Thoracic aorta (tissue), 2 donors: ENCODE measurements at places on chromosomes 3 and 15.

DNA sequence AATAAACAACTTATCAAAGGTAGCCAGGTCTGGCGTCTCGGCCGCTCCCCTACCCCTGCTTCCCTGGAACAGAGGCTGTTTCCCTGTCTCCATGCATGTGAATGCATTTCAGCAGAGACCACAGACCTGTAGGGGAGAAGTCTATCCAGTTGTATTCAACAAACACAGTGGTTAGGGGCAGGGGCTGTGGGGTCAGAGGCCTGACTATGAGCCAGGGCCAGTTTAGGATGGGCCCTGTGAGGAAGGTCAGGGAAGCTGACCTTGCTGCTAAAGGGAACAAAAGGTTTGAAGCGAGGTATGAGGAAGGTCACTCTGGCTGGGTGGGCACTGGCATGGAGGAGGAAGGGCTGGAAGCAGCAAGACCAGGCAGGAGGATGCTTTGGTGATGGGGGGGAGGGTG lies 184.6 kb downstream of the XXYLT1 start:
- no peak for DNase-seq

- no peak for DNase-seq
Observed at GRCh38 chr3:32153414-32154204, 47.2 kb downstream of the GPD1L start.

DNA sequence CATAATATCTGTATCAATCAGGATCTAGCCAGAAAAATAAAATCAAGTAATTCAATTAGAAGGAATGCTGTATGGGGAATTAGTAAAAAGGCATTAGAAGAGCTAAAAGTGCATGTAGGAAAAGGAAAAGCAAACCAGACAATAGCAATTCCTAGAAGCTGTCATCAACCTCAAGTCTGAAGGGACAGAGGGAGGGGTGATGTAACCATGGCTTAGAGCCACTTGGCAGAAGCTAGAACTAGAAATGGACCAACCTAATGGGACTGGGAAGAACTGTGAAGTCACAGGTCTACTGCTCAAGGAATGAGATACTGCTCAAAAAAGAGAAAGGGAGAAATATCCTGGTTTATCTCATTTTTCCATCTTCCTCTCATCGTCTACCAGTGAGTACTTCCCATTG lies 590.7 kb upstream of the SGO1 start:
- DNase-seq: no peak

GRCh38 chr3:184796551-184796950 lies 15.4 kb upstream of the VPS8 start:
- DNase-seq: no peak

DNA sequence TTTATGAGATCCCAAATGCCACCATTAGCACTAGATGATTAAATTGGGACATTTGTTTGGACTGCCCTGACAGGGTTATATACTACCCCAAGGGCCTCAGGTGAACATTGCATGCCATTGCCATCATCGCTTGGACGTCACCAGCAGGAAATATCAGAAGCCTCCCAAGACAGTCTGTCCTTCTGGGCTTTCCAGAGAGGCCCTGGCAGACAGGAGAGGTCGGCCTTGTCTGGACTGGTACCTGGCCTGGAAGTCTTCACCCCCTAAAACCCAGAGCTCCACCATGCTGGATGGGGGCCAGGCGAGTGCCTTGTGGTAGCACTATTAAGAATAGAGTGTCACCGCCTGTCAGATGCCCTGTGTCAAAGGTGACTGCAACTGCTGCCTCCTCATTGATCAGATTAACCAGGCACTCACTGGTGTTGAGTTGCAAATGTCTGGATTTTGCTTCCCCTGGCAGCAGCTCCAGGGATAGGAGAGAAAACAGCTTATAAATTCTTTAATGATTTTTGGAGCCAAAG lies 324.1 kb upstream of the RASGRP1 start:
- no peak for DNase-seq

DNA sequence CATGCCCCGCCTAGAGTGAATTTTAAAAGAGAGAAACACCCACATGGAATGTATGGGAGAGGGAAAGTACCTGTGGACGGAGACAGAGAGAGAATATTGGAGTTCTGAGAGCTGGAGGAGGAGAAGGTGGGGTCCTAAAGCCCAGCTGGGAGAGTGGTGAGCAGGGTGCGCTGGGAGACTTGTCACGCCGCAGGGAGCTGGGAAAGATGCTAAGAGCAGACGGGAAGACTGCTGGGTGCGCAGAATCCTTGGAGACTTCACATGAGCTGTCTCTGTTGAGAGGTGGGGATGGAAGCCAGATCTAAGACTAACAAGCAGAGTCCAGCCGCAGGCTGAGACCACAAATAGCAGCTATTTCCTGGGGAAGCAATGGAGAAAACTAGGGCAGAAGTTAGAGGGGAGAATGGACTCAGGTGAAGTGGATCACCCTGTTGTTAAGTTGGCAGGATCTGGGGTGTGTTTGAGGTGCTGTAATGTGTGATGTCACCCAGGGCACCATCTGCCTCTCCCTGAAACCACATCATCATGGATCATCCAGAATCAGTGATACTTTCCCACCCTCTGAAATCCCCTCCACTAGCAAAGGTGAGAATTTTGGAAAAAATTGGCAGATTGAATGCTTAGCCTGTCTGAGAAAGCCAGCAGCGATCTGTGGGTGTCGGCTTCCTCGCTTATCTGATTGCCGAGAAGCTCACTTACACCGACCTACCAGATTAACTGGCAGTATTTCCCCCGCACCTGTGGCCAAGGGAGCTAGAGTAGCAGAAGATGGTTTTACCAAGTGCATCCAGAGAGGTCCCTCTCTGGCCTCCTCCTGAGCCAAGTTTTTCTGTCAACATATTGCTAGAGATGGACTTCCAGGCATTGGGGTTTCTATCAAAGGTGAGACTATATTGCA lies 174.8 kb upstream of the BHLHE40 start:
- DNase-seq: no peak

GRCh38 chr15:69546182-69546581 lies 93.6 kb downstream of the RPLP1 start:
- no peak for DNase-seq

- no peak for DNase-seq
Observed at GRCh38 chr3:145089337-145089736, 1071.6 kb downstream of the PLOD2 start.

GRCh38 chr3:43017593-43018195 lies 38.6 kb downstream of the GASK1A start:
- DNase-seq: no peak

GRCh38 chr3:177711637-177712036 lies 514.4 kb upstream of the TBL1XR1 start:
- no peak for DNase-seq

DNA sequence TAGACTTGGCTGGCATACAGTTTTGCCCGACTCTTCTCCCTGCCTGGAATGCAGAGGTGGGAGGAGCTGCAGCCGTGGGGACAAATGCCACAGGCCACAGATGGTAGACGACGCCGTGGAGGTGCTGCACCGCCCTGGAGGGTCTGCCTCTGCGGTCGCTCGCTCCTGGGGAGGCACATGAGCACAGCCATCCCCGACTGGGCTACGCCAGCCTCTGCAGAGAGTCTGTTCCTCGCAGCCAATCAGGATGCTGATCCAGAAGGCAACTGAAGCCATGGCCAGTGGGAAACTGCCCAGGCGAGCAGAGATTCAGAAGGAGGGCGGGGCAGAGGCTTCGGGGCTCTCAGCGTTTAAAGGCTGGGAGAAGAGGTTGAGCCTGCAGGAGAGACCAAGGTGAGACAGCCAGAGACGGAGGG lies 11.9 kb upstream of the LRRC15 start:
- no peak for DNase-seq

DNA sequence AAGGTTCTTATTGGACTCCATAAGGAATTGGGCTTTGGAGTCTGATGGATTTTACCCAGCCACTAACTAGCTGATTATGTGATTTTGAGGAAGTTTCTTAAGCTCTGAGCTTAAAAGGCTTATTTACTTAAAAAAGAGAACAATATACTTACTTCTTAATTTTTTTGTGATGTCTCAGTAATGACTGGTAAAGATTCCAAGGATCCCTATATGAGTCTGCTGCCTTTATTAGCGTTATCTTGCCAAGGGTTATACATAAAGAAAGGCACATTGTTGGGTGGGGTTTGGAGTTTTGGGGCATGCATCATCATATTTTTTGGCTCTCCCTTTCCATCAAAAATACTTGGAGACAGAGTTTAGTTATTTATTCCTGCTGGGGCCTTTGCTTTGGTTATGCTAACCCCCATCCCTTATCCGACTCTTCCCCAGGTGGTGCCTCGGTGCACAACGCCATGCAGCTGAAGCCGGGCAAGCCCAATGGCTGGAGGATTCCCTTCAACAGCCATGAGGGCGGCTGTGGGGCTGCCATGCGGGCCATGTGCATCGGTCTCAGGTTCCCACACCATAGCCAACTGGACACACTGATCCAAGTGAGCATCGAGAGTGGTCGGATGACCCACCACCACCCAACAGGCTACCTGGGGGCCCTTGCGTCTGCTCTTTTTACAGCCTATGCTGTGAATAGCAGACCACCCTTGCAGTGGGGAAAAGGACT lies 6.7 kb downstream of the ADPRH start:
- no peak for DNase-seq

GRCh38 chr3:167739190-167739810 lies 3.8 kb downstream of the SERPINI1 start:
- DNase-seq: no peak

GRCh38 chr3:192482809-192483208 lies 244.5 kb downstream of the FGF12 start:
- DNase-seq: no peak

DNA sequence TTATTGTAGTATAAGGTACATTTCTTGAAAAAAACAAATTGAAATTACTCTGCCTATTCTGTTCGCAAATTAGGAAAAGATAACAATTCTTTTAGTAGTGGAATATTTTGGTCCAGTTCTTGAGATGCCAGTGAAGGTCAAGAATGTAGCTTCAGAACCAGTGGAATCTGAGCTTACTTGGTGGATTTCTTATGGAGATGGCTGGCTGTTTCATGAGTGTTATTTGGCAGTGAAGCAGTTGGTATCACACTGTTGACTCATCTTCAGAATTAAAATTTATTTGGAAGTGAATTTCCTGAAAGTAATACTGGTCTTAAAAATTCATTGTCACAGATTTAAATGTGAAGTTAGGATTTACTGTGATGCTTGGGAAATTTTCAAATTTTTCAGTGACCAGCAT lies 19.1 kb downstream of the RNF13 start:
- no peak for DNase-seq

GRCh38 chr3:63353383-63353782 lies 75.3 kb downstream of the SYNPR start:
- no peak for DNase-seq

DNA sequence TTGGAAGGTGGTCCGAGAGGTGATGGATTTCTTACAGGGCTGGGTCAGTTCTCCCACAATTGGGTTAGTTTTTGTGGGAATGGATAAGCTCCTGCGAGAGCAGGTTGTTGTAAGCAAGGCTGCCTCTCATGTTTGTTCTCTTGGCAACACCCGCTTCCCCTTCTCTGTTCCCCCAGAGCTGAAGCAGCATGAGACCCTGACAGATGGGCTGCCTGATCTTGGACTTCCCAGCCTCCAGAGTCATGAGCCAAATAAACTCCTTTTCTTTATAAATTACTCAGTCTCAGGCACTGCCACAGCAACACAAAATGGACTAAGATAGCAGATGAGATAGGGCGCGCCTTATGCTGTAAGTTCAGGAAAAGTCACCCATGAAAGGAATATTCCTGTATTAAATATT lies 38.7 kb downstream of the NIPA2 start:
- no peak for DNase-seq

DNA sequence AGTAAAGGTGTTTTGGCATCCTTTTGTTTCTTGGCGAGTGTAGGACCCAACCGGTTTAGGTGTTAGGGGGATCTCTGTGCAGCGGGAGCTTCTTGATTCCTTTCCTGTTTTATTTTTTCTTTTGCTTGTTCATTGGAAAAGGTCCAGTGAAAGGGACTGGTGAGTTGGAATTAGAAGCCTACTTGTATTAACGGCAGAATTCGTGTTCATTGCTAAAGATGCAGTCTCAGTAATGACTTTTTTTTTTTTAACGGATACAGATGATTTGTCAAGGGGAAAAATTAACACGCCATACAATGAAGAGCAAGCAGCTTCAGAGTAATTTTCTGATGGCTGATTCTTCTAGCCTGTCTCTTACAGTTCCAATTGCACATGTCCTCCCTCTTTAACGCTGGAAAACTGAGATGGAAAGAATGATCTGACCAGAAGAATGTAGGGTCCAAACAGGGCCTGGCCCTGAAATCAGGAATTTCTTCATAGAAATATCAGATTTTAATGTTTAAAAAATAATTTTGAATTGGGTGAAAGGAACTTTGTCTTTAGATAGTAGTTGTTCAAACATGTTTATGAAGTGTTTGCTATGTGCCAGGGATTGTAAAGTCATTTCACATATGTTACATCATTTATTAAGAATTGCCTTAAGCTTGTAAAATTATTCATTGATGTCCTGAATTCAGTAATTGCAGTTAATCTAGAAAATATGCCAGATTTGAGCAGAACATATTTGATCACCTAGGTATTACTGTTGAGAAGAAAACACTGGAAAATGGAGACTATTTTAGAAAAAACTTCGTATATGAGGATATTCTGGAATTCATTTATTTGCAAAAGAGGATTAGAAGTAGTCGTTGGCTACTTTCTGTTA lies 1.4 kb downstream of the MAPK6 start:
- no peak for DNase-seq

DNA sequence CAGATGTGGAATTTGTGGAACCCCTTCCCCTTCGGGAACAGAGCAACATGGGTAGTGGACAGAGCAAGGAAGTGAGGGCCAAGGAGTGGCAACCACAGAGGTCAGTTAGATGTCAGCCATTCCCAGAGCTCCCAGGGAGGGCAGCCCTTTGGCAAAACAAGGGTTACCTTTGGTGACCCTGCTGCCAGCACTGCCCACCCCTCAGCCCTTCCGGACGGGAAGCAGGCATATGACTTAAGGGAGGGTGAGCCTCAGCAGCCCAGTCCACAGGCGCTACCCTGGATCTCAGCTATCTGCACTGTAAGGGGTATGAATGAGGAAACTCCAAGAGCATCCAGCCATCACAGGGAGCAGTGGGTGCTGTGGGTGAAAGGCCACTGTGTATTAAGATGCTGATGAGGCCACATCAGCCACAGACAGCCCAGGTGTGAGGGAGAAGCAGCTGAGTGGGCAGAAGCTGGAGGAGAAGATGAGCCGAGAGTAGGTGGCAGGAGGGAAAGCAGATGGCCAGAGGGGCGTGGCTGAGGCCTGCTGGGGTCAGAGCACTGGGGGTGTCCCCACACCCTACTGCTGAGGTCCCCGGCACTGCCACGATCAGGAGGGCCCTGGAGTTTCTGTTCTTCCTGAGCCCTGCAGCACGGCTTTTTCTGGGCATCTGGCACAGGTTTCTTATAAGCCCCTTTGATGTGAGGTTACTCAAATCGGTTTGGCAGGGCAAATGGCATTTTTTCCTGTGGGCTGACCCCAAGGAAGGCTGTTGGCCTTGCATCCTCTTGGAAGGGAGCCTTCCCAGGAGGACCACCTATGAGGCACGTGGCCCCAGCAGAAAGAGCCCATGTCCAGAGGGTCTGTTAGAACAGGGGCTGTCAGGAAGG lies 6.2 kb downstream of the PLA2G4D start:
- no peak for DNase-seq

DNA sequence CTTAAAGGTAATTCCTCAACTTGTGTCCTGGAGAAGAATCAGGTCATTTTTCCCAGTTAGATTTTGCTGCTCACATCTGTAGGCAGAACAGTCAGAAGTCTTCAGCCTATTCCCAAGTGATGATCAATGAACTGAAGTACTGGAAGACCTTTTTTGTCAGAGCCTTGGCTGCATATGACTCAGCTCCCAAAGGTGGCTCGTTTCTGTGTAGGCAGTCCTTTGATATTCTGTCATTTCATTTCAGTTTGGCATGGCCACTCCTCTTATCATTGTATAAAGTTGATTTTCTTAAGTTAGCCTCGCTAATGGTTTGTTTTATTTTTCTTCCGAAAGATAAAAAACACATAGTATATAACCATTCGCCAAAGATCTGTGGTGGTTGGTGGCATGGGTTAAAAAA lies 90.7 kb downstream of the KLHL25 start:
- no peak for DNase-seq

- no peak for DNase-seq
Observed at GRCh38 chr15:39266890-39267289, 314.0 kb upstream of the THBS1 start.
